Endothelial cell (in vitro differentiated cells): ENCODE measurements at places on chromosomes 4 and X.
A peak's percentile ranks its signal among the peaks of the same experiment; 100 is the strongest.

- DNase-seq, result peak; percentile 45
Observed at GRCh38 chr4:6257247-6258025, 12.2 kb upstream of the WFS1 start.

- DNase-seq, result no peak
Observed at GRCh38 chrX:12447448-12448064, 309.3 kb downstream of the FRMPD4 start.

DNA sequence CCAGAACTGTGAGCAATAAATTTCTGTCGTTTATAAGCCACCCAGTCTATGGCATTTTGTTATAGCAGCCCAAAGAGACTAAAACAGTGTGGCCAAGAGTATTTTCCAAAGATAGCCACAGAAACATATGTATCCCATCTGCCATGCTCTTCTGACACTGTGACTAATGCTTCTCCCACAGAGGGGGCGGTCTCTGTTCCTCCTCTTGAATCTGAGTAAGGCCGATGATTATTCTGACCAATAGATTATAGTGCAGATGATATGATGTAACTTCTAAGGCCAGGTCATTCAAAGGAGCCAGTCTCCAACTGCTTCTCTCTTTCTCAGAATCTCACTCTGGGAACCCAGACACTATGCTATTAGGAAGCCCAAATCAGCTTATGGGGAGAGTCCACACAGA lies 570.7 kb downstream of the BCOR start:
- no peak for DNase-seq

DNA sequence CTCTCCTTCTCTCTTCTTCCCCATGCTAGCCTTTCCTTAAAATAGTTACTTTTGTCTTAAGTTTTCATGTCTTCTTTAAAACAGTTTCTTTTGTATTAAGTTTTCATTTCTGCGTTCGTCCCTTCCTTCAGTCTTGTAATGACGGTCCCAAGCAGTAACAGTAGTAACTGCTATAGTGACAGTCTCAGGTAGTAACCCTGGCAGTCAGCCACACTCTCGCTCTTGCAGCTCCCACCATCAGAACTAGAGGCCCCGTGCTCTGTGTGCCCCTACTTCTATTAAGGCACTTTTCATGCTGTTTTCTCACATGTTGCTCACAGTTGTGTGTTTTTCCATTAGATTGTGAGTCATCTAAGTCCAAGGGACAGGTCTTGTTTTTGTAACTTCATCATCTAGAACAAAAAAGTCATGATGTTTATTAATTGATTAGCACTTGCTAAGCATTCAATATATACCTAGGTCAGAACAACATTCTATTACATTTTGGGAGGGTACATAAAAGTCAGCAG lies 49.3 kb downstream of the C4orf33 start:
- DNase-seq, result no peak
